ENCODE measurements at places on chromosomes 1 and 21. TPM values are rescaled to one million over a fixed set of nuclear protein-coding genes. Genes with fewer than 3 reads are reported as not detected.

Gene TAL1
- 5.1 TPM for total RNA-seq

GRCh38 chr1:177281901-177282300 is 111.1 kb downstream of the BRINP2 start:
- H3K27ac ChIP-seq: no peak overlapping the region
- H3K36me3 ChIP-seq: no peaks in the 10 kb centered on the region
- no peaks in the 10 kb centered on the region for H3K4me1 ChIP-seq
- H3K4me3 ChIP-seq: no peak overlapping the region
- no peak for DNase-seq

- no peaks in the 10 kb centered on the region for H3K27me3 ChIP-seq
- no peaks in the 10 kb centered on the region for H3K36me3 ChIP-seq
- no peak overlapping the region for H3K27ac ChIP-seq
- no peak for DNase-seq
- no peak overlapping the region for H3K4me3 ChIP-seq
- no peaks in the 10 kb centered on the region for H3K4me1 ChIP-seq
Measured at GRCh38 chr1:208233546-208233945, 10.6 kb downstream of the PLXNA2 start.

DNA sequence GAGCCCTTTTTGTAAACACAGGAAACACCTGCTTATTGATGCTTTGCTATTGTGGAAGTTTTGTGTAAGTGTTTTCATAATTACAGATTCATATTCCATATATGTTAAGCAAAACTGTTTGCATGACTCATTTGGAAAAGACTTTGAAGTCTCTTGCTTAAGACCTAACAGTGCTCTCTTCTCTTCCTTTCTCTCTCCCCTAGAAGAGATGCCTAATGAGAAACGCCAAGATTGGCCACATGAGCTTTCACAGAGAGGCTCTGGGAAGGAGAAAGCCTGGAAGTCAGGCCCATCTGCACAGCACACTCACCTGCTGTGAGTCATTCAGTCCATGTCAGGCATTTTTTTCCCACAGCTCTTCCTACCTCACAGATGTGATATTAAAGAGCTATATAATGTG is 101.6 kb upstream of the PALMD start:
- H3K4me1 ChIP-seq: no peaks in the 10 kb centered on the region
- no peak overlapping the region for H3K4me3 ChIP-seq
- DNase-seq: no peak
- no peaks in the 10 kb centered on the region for H3K36me3 ChIP-seq
- H3K27ac ChIP-seq: no peak overlapping the region

GRCh38 chr1:3915551-3916121 is 15.6 kb upstream of the C1orf174 start:
- H3K27ac ChIP-seq: no peak overlapping the region
- no peak overlapping the region for H3K4me3 ChIP-seq
- no peaks in the 10 kb centered on the region for H3K4me1 ChIP-seq

- H3K4me1 ChIP-seq: peaks cover 2% of the 10 kb centered on the region
- peak overlapping the region; percentile 76 for H3K27ac ChIP-seq
- peak; percentile 54 for DNase-seq
- no peaks in the 10 kb centered on the region for H3K36me3 ChIP-seq
- H3K27me3 ChIP-seq: no peaks in the 10 kb centered on the region
Measured at GRCh38 chr1:41767534-41768525, 150.9 kb downstream of the HIVEP3 start.

DNA sequence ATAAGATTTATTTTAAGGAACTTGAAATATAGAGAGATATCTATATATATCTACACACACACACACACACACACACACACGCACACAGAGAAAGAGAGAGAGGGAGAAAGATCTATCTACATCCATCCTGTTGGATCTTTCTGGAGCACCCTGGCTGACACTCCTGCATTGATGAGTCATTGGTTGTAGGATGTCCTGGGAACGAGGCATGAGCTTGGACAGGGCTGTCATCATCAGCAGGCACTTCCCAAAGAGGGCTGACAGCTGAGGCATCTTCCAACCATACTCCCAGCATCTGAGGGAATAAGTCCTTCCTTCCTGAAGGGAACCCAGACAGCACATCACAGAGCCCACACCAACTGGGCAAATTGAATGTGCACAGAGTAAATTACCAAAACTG is 99.1 kb upstream of the ERG start:
- H3K4me1 ChIP-seq: no peaks in the 10 kb centered on the region
- H3K27me3 ChIP-seq: peaks cover 33% of the 10 kb centered on the region
- H3K36me3 ChIP-seq: no peaks in the 10 kb centered on the region
- no peak for DNase-seq

Gene CD101
- 0.73 TPM for total RNA-seq

Gene LDLRAD2
- 0.33 TPM for total RNA-seq

- no peaks in the 10 kb centered on the region for H3K27me3 ChIP-seq
- no peak overlapping the region for H3K27ac ChIP-seq
- no peaks in the 10 kb centered on the region for H3K4me1 ChIP-seq
- no peak for DNase-seq
Measured at GRCh38 chr21:29064850-29065481, 8.5 kb downstream of the CCT8 start.

Gene RALGPS2
- total RNA-seq: 45.2 TPM

- H3K36me3 ChIP-seq: no peaks in the 10 kb centered on the region
- DNase-seq: no peak
- no peaks in the 10 kb centered on the region for H3K4me1 ChIP-seq
Measured at GRCh38 chr1:64878090-64878489, 88.3 kb downstream of the JAK1 start.

DNA sequence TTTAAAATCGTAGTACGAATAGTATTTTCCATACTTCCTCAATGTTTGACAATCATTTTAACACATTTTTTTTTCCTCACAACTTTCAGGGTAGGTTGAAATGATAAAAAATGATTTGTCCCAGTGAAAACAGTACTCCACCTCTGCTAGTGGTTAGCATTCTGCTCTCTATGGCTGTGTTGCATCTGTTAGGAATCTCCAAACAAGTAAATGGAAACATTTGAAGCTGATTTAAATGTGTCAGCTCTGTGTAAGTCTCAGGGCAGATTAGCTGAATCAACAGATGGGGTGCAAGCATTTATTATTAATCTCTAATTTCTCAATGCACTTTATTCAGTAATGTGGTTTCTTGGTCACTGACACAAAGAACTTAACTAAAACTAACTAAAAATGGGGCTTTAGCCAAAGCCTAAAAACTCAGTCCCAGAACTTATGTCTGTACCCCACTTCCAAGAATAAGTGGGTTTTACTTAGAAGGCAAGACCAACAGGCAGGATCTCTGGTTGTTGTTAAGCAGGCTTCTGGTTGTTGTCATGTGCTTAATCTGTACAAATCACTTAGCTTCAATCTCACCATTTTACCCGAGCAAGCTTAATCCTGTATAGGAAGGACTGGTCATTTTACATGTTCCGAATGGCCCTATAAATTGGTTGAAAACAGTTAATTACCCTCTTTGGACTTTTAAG is 67.8 kb downstream of the PRRX1 start:
- no peak for DNase-seq
- H3K36me3 ChIP-seq: no peaks in the 10 kb centered on the region
- H3K27me3 ChIP-seq: no peaks in the 10 kb centered on the region
- H3K27ac ChIP-seq: no peak overlapping the region

DNA sequence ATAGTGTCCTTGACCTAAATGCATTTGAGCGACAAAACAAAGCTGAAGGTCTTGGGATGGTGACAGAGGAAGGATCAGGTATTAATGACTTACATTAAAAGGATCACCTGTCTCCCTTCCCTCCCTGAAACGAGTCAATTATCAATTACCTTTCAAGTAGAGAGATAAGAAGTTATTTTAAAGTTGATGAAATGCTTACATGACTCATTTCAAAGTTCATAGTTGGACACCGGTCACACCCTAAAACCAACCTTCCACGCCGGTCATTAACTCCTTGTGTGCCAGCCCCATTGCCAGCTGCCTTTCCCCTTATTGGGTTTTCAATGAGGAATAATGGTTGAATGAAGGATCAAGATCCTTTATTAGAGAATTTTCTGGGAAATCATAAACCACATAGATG is 129.8 kb downstream of the ZP4 start:
- no peak for DNase-seq
- no peaks in the 10 kb centered on the region for H3K27me3 ChIP-seq
- no peak overlapping the region for H3K4me3 ChIP-seq
- no peaks in the 10 kb centered on the region for H3K36me3 ChIP-seq
- H3K4me1 ChIP-seq: no peaks in the 10 kb centered on the region
- H3K27ac ChIP-seq: no peak overlapping the region

DNA sequence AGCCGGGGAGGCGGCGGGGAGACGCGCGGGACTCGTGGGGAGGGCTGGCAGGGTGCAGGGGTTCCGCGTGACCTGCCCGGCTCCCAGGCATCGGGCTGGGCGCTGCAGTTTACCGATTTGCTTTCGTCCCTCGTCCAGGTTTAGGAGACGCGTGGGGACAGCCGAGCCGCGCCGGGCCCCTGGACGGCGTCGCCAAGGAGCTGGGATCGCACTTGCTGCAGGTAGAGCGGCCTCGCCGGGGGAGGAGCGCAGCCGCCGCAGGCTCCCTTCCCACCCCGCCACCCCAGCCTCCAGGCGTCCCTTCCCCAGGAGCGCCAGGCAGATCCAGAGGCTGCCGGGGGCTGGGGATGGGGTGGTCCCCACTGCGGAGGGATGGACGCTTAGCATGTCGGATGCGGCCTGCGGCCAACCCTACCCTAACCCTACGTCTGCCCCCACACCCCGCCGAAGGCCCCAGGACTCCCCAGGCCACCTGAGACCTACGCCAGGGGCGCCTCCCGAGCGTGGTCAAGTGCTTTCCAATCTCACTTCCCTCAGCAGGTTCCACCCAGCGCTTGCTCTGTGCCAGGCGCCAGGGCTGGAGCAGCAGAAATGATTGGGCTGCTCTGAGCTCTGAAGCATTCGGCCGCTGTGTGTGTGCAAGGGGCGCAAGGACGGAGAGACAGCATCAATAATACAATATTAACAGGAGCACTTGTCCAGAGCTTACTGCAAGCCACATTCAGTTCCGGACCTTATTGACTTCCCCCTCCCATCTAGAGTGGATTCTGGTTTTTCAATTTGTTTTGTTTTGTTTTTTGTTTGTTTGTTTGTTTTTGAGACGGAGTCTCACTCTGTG is 10.3 kb downstream of the SIM2 start:
- H3K36me3 ChIP-seq: no peaks in the 10 kb centered on the region
- peaks cover 99% of the 10 kb centered on the region for H3K27me3 ChIP-seq
- H3K27ac ChIP-seq: no peak overlapping the region
- peak overlapping the region; percentile 54 for H3K4me3 ChIP-seq

Gene C4BPB
- 0.98 TPM for total RNA-seq

DNA sequence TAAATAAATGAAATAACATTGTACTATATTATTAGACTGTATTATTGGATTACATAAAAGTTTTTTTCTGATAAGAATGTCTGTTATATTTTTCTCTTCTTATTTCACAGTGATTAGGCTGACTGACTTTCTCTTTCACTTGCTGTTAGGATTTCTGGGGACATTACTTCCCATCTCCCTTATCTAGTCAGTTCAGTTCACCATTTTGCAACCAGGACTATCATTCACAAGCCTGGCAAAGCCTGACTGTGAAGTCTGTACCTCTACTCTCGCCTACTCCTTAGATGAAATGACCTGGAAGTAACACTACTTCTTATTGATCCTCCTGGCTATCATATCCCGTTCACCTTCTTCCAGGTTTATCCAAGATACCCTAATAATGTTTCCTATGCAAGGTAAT is 676.6 kb downstream of the USP25 start:
- no peak for DNase-seq
- no peak overlapping the region for H3K4me3 ChIP-seq
- no peaks in the 10 kb centered on the region for H3K36me3 ChIP-seq
- no peaks in the 10 kb centered on the region for H3K4me1 ChIP-seq

Gene ETV3L
- not detected for total RNA-seq

Gene CD1B
- total RNA-seq: not detected

DNA sequence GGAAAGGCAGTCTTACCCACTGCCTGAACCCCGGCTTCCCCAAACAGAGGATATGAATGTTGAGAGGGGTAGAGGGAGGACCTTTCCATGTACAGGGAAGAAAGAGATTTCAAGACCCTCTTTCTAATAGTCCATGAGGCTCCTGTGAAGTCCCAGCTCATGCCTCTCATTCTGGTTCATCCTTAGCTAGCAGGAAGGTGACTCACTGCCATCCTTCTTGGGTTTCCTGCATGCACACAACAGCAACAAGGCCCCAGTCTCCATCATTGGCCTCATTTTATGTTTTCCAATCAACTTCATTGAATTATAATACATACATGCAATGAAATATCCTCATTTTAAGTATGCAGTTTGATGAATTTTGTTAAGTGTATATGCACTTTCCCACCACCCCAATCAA is 46.2 kb downstream of the SYT2 start:
- DNase-seq: no peak
- H3K36me3 ChIP-seq: no peaks in the 10 kb centered on the region
- H3K27me3 ChIP-seq: no peaks in the 10 kb centered on the region

DNA sequence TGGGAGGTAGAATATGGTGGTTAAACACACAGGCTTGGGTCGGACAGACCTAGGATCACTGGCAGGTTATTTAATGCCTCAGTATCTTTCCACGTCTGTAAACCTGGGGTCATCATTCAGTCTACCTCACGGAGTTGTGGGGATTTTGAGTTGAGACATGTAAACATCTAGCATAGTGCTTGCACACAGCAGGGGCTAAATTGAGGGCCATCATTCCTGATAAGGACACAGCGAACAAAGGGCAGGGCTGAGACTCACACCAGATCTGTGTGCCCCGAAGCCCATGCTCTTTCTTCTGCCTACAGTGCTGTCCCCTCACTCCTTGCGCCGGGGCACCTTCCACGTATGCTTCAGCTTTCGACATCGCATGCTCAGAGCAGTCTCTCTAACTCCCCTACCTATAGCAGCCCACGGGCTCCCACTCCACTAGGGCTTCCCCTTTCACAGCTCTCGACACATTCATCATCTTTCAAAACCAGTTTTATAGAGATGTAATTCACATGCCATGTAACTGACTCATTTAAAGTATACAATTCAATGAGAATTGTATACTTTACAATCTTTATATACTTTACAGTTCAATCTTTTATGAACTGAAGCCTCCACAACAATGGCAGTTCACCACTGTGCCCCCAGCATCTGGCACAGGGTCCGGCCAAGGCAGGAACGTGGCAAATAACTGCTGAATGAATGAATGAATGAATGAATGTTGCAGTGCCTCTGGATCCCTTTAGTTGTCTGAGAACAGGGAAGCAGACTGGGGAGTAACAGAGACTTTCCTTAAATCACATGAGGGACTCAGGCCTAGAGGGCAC is 48.0 kb downstream of the GPR161 start:
- H3K27me3 ChIP-seq: no peaks in the 10 kb centered on the region
- no peaks in the 10 kb centered on the region for H3K4me1 ChIP-seq
- H3K27ac ChIP-seq: no peak overlapping the region
- DNase-seq: no peak

- H3K27ac ChIP-seq: no peak overlapping the region
- H3K27me3 ChIP-seq: no peaks in the 10 kb centered on the region
- no peak for DNase-seq
- H3K4me1 ChIP-seq: no peaks in the 10 kb centered on the region
Measured at GRCh38 chr1:214633686-214634085, 30.7 kb downstream of the CENPF start.

Gene S100A2
- total RNA-seq: 0.33 TPM

DNA sequence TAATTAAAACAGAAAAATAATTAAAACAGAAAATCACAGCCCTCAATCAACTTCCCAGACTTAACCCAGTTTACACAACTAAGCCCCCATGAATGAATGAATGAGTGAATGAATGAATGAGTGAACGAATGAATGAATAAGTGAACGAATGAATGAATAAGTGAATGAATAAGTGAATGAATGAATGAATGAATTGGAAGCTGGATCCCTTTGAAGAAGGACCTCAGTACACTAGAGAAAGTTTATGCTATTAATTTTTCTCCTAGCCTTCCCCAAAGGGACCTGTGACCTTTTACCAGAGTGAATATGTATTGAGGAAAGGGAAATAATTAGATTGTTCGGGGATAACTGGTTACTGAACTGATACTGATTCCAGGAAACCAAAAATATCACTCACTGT is 5.6 kb downstream of the SPSB1 start:
- H3K4me3 ChIP-seq: no peak overlapping the region
- H3K4me1 ChIP-seq: no peaks in the 10 kb centered on the region
- DNase-seq: no peak
- H3K27me3 ChIP-seq: no peaks in the 10 kb centered on the region
